ENCODE measurements at places on chromosomes 11 and 22.

- no peak for DNase-seq
Measured at GRCh38 chr11:46222490-46223251, 54.8 kb upstream of the CREB3L1 start.

DNA sequence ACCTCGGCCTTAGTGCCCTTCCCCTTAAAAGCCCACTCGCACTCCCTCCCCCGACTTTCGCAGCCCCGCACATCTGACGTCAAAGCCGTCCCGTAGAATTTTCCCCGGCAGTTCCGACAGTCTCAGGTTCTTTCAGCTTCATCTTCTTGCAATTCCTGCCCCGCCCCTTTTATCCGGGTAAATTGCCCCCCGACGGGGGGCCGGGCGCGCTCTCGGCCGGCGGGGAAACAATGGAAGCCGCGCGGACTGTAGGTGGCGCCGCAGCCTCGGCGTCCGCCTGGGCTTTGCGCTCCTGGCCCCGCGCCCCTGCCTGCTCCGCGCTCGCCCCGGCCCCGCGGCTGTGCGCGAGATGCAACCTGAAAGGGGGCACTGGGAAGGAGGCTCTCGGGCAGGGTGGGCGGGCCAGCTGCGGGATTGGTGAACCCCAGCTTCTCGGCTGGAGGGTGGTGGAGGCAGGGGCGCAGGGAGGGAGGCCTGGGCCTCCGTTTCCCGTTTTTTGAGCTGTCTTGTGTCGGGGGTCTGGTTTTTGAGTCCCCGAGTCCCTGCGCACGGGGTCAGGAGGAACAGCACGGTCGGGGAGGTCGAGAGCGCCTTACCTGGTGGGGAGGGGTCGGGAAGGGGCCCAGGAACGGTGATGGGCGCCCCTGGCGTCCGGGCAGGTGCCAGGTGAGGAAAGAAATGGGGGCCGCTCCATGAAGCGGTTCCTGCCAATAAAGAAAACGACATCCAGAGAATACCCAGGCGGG, 859 bp upstream of the FGF19 start:
- no peak for DNase-seq

GRCh38 chr11:103528596-103528995, 419.4 kb downstream of the DYNC2H1 start:
- no peak for DNase-seq

DNA sequence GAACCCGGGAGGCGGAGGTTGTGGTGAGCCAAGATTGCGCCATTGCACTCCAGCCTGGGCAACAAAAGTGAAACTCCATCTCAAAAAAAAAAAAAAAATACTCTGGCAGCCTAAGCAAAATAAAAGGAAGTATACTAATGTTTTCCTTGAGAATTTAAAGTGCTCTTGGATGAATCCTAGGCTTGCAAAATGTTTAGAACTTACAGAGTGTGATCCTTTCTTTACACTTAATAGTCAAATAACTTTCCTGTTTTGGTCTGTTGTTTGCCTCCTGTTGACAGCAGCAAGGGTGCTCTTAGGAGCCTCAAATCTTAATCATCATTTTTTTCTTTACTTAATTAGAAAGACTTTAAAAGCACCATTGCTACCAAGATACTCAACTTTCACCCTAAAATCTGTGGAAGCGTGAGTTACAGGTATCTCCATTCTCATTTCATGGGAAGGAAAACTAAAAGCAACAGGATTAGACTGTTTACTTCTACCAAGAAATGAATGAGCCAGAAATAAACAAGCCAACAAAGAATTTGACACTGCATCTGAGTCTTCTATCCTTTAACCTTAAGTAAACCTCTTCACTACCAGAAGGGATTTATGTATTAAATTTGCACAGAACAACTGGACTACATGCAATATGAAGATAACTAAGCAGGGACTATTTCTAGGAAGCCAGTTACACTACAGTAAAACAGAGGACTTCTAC, 38.7 kb upstream of the CRTAM start:
- DNase-seq, result no peak

GRCh38 chr11:70667767-70668166, 269.4 kb downstream of the CTTN start:
- DNase-seq, result no peak

DNA sequence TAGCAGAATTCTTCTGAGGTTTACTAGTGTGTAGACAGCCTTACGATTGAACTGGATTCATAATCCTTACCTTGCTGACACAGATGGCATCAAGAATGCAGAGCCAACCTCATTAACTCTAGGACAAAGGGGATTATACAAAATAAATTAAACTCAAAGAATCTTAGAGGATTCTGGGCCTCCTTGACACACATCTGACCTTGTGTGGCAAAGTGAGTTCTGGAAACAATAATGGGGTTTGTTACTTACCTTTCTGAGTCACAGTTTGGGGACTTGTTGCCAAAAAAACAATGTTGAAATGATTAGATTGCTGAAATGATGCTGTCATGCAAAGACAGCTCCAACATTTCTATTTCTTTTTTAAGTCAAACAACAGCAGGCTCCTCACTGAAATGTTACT, 179.1 kb upstream of the ISX start:
- no peak for DNase-seq

GRCh38 chr22:39871008-39871798, 22.4 kb downstream of the ENTHD1 start:
- DNase-seq, result no peak

DNA sequence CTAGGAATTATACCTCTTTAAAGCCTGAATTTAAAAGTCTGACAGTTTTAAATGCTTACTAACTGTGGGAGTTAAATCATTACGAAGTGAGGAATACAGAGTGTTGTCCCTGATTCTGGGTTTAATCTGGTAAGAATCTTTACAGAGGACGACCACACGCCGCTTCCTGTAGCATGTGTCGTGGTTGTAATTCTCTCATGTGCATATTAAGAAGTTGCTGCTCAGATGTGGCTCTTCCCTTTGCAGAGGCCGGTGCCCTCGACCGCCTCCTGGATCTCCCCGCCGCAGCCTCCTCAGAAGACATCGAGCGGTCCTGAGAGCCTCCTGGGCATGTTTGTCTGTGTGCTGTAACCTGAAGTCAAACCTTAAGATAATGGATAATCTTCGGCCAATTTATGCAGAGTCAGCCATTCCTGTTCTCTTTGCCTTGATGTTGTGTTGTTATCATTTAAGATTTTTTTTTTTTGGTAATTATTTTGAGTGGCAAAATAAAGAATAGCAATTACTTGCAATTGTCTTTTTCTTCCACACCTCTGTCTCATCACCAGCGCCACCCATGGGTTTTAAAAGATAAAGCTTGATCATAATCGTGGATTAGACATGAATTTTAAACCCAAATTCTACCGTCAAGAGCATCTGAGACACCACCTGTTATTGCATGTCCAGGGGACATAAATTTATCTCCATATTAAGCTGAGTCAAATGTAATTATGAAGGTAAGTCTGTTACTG, 6.5 kb downstream of the GAL start:
- DNase-seq, result no peak

DNA sequence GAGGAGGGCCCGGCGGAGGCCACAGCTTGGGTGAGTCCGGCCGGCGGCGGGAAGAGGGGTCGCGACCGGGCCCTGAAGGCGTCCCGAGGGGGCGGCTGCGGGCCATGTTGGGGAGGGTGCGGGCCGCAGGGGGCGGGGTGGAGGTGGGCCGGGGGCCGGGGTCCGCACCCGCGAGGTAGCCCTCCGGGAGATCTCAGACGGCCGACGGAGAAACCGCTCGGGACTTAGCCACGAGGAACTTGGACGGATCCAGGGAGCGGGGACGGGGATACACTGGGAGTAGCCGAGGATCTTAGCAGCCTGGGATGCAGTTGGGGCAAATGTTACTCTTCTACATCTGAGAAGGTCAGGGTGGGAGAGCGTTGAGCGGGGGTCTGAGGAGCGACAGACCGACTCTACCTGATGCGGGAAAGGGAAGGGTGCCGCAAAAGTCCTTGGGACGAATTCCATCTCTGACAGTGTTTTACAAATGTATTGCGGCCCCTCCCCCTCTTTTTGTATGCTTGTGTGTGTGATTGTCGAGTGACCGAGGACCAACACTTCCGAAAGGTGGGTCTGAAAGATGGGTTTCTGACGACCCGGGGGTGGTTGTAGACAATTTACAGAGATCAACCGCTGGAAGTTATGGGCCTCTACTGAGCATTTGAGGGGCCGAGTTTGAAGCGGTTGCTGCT, 658 bp downstream of the STIP1 start:
- no peak for DNase-seq

DNA sequence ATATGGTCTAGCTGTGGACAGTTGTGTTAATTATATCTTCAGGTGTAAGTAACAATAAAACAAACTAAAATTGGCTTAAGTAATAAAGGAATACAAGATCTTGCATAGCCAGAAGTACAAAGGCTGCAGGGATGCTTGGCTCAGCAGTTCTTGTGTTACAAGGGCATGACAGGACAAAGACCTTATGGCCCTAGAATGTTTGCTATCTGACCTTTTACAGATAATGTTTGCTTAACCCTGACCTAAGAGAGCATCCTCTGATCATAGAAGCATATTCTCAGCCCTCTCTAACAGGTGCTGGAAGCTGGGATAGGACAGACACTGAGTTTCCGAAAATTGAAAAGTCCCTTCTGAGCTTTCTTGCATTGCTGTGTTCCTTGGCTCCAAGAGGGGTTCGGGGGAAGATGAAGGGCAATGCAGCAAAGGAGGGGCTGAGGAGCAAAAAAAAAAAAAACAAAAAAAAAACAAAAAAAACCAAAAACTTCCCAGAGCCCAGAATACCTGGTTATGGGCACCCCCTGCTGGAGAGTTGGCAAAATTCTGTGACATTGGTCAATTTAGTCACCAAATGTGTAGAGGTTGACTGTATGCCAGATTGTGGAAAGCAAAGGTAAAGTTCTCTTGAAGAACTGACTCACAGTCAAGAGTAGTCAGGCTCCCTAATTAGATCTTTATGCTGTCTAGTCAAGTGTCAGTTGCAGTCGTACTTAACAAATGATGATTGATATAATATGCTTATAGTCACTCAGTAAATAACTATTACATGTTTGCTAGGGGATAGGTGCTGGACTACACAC, 10.4 kb upstream of the HIKESHI start:
- peak; percentile 56 for DNase-seq

DNA sequence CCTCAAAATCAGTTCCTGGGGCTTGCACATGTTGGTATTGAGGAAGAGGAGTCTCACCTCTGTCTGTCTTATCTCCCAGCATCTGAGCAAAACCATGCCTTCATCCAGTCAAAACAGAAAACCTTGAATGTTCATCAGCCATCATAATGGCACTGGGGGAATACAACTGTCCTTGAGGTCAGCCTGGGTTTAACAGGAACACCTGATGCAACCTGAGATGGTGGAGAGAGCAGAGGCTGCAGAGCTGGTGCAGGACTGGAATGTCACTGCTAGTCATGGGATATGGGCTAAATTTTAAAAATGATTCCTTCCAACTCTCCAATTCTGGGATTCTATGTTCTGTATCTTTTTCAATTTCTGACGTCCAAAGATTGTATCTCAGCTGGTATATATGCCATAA, 931.0 kb downstream of the NTM start:
- DNase-seq, result no peak

GRCh38 chr22:45441138-45441537, 27.6 kb downstream of the RIBC2 start:
- DNase-seq, result no peak

DNA sequence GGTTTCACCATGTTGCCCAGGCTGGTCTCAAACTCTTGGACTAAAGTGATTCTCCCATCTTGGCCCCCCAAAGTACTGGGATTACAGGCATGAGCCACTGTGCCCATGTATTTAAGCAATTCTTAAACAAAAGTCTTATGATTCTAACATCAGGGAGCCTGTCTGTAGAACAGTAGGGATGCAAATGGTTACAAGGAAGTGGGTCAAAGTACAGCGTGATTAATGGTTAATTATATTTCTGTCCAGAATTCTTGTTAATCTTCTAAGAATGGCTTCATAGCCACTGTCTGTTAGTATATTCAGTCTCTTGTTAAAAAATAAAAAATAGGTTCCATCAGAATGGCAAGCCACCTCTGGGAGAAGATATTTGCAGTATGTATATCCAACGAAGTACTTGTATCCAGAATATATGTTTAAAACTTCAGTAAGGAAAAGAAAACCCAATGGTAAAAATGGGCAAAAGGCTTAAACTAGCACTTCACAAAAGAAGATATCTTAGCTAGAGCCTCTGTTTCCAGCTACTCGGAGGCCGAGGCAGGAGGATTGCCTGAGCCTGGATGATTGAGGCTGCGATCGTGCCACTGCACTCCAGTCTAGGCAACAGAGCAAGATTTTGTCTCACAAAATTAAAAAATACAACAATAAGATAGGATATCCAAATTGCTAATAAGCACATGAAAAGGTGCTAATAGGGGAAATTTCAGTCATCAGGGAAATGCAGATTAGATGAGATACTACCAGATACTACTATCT, 22.9 kb downstream of the ATG13 start:
- DNase-seq, result no peak

DNA sequence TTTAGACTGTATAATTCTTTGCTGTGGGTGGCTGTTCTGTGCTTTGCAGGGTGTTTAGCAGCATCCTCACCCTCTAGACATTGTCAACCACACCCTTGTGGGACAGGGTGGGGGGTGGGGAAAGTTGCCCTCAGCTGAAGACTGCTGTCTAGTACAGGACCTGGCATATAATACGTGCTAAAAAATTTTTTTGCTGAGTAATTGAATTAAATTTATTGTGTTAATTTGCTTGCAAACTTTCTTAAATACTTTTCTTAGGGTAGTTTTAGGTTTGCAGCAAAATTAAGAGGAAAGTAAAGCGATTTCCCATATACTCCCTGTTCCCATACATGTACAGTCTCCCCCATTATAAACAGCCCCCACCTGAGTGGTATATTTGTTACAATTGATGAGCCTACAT, 268.5 kb downstream of the SOX6 start:
- no peak for DNase-seq

GRCh38 chr11:65615950-65616574, 486 bp downstream of the PCNX3 start:
- DNase-seq, result no peak

GRCh38 chr11:17343257-17343656, 8.3 kb upstream of the NCR3LG1 start:
- DNase-seq, result no peak

- DNase-seq, result no peak
Measured at GRCh38 chr11:30487200-30487898, 98.8 kb downstream of the MPPED2 start.

DNA sequence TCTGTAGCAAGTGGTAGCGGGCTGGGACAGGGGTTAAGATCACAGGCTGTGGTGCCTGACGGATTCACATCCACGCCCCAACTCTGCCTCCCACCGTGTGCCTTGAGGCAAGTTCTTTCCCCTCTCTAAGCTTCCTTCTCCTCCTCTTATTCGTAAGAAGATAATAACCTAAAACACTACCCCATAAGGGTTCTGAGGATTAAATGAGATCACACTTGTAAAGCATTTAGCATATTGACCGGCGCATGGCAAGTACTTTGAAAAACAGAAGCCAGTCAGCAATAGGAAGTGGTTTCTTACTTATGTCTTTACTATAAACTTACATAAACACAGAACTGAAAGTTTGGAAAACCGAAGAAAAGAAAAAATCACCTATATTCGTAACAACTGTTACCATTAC, 15.5 kb upstream of the LMO2 start:
- DNase-seq, result no peak
